ENCODE measurements at places on chromosomes 4 and X. TPM values are rescaled to one million over a fixed set of nuclear protein-coding genes. Genes with fewer than 3 reads are reported as not detected.

DNA sequence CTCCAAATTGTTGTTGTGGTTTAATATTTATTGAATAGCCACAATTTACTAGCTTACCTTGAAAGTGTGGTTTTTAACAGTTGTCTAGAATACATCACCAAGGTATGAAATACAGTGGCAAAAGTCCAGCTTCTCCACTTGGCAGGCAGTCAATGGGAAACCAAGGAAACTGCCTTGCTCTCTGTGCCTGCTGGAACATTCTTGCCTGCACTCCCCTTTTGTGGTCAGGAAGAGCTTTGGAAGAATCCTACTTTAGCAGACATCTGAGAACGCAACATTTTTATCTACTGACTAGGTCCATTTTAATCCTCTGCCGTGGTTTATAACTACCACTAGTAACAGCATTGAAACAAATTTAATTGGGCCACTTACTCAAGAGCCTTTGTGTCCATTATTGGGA lies 64.5 kb downstream of the TENM3 start:
- no peak for DNase-seq

STARD8 gene
- total RNA-seq, result 8.8 TPM

DNA sequence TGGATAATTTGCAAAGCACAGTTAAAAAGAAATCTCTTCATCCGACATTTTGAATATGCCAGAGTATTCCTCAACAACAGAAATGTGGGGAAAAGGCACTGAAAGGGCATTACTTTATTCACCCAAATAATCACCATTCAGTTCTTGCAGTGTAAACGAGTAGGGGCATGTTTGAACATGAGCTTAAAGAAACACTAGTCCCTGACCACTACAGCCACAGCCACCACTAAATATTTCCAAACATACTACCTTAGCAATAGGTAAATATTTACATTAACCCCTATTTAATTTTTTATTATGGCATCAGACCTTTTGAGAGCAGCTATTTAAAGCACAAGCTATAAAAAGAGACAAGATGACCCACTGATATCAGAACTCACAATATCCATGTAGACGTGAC lies 27.6 kb downstream of the MCF2 start:
- no peak for DNase-seq

NIPAL1 gene
- 2.3 TPM for total RNA-seq

DNA sequence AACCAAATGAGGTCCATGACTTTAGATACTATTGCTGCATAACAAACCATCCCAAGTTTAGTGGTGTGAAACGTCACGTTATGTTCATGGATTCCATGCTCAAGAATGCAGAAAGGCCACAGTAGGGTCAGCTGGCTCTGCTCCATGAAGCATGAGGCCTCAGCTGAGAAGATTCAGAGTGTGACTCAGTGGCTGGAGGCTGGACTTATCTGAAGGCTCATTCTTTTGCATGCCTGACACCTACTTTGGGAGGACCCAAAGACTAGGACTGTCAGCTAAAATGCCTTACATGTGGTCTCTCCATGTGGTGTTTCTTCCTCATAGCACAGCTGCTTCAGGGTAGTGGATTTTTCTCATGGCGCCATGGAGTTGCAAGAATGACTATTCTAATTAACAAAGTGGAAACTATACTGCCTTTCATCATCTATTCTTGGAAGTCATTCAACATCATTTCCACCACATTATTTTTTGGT lies 11.5 kb upstream of the CCDC149 start:
- DNase-seq, result no peak

DNA sequence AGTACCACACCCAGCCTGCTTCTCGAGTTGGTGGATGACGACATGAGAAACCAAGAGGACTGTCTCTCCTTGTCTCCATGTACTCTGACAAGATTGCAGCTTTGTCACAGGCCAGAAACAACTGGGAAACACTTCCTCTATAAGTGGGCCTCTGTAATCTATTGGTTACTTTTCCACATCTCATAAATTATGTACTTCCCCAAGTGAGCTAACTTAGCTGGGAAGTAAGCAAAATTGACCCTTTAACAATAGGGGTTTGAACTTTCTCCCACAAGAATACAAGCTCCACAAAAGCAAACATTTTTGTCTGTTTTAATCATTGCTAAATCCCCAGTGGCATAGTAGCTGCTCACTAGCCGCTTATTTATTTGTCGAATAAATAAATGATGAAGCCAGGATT lies 14.1 kb upstream of the USO1 start:
- no peak for DNase-seq

TREX2 gene
- not detected for total RNA-seq

ATP2B3 gene
- total RNA-seq, result 0.04 TPM

DNA sequence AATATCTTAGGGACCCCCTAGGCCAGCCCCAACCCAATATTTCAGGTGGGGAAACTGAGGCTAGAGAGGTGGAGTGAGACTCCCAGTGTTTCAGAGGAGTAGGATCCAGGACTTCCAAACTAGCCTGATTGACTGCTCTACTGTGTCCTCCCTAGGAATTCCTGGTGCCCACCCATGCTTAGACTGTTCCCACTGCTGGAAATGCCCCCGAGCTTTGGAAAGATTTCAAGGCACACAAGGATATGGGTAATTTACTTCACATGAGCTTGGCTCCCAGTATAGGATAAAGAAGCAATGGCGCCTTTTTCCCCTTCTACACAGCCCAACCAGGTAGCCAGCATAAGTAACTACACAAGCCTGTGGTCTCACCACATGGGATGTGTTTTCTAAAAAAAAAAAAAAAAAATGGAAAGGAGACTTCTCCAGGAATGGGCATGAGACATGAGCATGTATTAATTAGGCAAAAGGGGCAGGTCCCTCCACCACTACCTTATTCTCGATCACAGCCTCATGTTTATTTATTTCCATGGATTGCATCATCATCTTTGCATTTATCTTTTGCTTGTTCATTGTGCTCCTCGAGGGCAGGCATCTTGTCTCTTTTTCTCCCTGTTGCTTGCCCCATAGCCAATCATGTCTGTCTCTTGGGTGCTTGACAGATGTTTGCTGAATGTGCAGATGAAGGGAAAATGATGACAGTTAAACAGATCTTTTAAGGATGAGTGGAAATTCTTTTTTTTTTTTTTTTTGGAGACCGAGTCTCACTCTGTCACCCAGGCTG lies 66.7 kb downstream of the DRD5 start:
- DNase-seq, result no peak

- DNase-seq, result peak; percentile 39
Measured at GRCh38 chrX:153974726-153975286, 2.3 kb downstream of the TMEM187 start.

DNA sequence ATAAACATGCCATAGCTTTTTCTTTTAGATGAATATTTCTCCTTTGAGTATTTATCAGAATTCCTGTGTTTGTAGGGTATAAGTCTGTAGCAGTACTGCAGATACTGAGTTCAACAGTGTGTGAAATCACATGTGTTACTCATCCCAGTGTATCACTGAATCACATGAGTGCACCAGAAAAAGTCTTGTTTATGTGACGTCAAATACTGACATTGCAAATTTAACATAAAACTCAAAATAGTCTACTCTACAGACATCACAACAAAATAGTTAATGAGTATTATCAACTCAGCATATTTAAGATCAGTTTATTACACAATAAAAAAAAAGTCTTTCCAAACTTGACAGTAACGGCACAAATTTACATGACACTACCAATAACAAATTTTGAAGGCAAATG lies 221.3 kb downstream of the DCTD start:
- DNase-seq, result no peak

DNA sequence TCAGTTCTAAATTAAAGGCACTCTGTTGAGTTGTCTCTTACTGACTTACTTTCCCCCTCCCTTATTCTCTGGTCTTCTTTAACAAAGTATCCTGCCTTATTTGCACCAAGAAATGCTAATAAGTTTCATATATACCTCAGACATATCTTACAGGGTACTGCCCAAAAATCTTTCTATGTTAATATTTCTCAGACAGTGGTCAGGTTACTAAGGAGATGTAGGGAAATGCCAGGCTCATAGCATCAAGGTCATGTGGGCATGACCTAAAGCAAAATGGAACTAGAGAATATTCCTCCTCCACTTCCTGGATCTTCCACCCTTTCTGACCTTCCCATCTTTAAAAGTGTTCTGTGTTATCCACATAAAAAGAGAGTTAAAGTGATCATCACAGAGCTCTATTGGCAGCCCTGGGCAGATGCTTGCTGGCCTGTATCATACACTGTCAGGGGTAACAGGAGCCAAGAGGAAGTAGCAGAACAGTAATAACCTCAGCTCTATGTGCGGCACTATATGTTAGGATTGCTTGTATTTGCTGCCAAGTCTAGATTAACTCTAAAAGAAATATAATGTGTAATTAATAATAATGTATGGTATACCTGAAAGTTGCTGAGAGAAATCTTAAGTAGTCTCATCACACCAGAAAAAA lies 74.3 kb downstream of the IQCM start:
- no peak for DNase-seq

TMPRSS11A gene
- not detected for total RNA-seq

DNA sequence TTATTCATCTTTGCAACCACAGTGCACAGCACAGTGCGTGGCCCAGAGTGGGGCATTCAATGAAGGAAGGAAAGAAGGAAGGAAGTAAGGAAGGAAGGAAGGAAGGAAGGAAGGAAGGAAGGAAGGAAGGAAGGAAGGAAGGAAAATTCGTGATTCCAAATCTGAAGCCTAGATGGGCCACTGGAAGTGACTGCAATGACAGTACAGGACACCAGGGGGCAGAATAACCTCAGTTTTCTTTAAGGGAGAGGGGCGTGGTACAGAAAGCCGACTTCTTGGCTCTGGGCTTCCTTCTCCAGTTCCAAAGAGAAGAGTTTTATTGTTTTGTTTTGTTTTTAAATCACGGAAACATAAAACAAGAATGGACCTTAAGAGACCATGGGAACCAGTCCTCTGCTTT lies 47.8 kb downstream of the APLN start:
- no peak for DNase-seq

- no peak for DNase-seq
Measured at GRCh38 chrX:53244610-53245009, 19.6 kb upstream of the KDM5C start.

DNA sequence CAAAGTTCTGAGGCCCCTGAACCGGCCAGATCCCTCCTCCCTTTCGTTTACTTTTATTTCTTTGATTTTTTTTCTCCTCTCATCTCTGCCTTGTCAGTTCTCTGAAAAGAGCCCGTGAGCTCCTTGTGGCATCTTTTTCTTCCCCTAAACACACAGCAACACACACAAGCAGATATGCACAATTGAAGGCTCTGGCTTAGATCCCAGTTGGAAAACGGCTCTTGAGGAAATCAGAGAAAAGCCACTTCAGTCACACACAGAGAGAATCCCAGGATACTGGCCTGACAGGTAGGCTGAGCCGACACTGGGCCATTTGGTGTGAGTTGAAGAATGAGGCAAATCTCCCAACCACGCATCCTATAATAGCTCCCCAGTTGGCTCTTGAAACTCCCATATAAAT lies 12.9 kb downstream of the DIPK2B start:
- no peak for DNase-seq

DNA sequence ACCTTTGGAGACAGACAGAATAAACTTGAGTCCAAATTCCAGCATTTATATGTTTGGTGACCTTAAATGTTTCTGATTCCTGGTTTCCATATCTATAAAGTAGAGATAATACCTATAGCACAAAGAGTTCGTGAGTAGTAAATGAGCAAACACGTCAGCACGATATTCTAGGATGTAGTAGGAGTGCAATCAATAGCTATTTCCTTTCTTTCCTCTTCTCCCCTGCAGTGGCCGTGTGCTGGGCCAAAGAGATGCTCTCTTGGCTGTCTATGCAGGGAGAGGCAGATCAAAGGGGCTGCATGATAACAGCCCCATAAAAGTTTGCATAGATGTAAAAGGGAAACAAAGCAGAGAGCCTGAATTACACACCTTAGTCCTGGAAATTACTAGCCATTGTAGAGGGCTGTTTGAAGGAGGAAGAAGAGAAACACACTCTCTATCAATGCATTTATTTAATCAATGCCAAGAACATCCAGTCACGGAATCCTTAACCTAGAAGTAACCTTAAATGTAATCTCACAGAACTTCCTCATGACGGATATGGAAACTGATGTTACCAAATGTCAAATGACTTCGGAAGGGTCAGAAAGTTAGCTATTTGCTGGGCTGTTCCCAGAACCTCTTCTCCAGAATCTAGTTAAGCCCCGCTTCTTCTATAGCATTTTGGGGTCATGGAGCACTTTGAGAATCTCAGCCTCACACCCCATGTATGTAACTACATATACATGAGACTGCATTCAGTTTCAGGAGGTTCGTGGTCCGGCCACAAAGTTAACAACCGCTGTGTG lies 35.5 kb upstream of the PLAC8 start:
- no peak for DNase-seq

- DNase-seq, result no peak
Measured at GRCh38 chrX:129798888-129799287, 19.1 kb downstream of the SASH3 start.

NXF2B gene
- total RNA-seq, result not detected

DNA sequence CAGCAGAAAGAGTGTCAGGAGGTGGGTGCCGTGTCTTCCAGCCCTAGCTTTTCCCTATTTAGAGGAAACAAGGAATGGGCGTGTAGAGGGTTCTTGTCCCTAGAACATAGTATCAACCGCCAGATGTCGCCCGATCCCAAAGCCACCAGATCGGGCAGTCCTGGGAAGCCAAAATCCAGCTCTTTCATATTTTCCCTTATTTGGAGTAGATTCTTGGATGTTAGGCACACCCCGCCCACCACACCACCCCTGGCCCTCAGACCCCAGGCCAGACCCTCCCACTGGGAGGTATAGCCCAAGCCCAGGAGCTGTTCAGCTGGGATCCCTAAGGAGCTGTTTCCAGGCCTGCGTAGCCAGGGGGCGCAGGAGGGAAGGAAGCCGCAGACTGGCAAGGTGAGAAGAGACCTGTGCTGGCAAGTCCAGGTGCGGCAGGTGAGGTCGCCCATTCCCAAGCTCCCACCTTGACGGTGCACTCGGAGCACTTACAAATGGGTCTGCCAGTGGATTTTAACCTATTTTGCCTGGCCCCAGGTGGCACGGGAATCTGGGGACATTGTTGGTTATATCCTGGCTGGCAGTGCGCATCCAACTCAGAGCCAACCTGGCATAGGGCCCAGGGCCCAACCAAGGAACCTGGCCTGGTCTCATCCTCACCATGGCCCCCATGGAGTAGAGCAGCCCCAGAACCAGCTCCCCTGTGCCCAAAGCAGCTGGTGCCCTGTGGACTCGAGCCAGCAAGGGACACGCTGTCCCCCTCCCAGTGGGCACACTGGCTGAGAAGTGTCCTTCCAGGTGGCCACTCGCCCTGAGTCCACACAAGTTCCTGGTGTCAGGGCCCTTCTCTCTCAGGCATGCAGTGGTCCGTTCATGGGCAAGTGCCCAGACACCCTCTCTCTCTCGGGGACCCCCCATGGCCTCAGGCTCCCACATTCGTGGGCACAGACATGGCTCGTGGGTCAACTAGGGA lies 811 bp downstream of the FLNA start:
- peak; percentile 69 for DNase-seq

KLF3 gene
- total RNA-seq, result 17.1 TPM

GRCh38 chr4:54945838-54946237 lies 179.6 kb downstream of the KDR start:
- DNase-seq, result no peak

GRCh38 chr4:88719381-88719780 lies 21.8 kb upstream of the NAP1L5 start:
- DNase-seq, result no peak

GRCh38 chrX:153831429-153832150 lies 1.2 kb upstream of the PDZD4 start:
- no peak for DNase-seq

All from psoas muscle (tissue), 8 donors.